Tibial artery (tissue), 4 donors: ENCODE measurements at places on chromosomes 4 and X.

DNA sequence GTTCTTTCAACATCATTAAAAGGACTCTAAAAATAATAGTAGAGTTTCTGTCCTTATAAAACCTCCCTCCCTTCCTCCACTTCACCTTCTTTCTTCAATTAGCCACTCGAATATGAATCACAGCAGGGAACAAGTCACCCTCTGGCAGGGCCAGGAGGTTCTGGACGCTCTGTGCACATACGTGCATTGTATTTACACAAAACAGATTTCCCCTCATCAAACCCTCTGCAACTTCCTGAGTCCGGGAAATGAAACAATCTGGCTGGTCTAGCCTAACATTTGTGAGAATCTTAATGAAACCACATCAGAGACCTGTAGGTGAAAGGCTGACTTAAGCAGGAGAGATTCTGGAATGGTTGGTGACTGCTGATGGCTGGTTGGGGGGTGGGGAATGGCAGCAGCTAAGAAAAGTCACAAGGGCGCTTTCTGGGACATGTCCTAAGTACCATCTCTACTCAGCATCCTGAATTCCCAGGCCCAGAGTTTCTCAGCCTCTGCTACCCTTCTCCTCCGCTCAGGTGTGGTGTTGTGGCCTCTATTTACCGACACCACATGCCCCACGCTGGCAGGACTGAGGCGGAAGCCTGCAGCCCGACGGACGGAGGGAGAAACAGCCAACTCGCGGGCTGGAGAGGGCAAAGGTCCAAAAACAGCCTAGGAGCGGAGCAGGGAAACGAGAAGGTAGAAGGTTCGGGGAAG is 1.0 kb downstream of the ZDHHC9 start:
- peak; percentile 68 for DNase-seq
- H3K4me3 ChIP-seq: peak overlapping the region; percentile 84
- H3K27me3 ChIP-seq: no peaks in the 10 kb centered on the region
- no peaks in the 10 kb centered on the region for H3K4me1 ChIP-seq
- peak overlapping the region; percentile 84 for H3K27ac ChIP-seq

GRCh38 chr4:36039026-36039425 is 205.3 kb downstream of the ARAP2 start:
- no peaks in the 10 kb centered on the region for H3K36me3 ChIP-seq
- no peaks in the 10 kb centered on the region for H3K4me1 ChIP-seq
- H3K4me3 ChIP-seq: no peak overlapping the region
- H3K27me3 ChIP-seq: no peaks in the 10 kb centered on the region
- no peak overlapping the region for H3K27ac ChIP-seq

GRCh38 chrX:115966920-115967319 is 203.6 kb upstream of the AGTR2 start:
- no peaks in the 10 kb centered on the region for H3K36me3 ChIP-seq
- no peak overlapping the region for H3K4me3 ChIP-seq
- no peaks in the 10 kb centered on the region for H3K4me1 ChIP-seq
- H3K27ac ChIP-seq: no peak overlapping the region
- no peak for DNase-seq

DNA sequence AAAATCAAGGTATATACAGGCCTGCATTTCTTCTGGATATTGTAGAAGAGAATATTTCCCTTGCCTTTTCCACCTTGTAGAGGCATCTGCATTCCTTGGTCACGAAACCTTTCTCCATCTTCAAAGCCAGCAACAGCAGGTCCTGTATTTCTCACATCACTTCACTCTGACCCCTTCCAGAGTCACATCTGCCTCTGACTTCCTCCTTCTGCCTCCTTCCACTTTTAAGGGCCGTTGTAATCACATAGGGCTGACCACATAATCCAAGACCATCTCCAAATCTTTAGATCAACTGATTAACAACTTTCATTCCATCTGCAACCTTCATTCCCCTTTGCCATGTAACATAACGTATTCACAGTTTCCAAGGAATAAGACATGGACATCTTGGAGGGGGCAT is 38.3 kb upstream of the NDP start:
- H3K4me1 ChIP-seq: no peaks in the 10 kb centered on the region
- no peak overlapping the region for H3K27ac ChIP-seq
- H3K4me3 ChIP-seq: no peak overlapping the region
- H3K36me3 ChIP-seq: no peaks in the 10 kb centered on the region
- DNase-seq: no peak
- no peaks in the 10 kb centered on the region for H3K27me3 ChIP-seq

GRCh38 chrX:112664924-112665323 is 14.8 kb downstream of the LHFPL1 start:
- peaks cover 12% of the 10 kb centered on the region for H3K4me1 ChIP-seq
- no peaks in the 10 kb centered on the region for H3K36me3 ChIP-seq
- DNase-seq: no peak
- no peaks in the 10 kb centered on the region for H3K27me3 ChIP-seq
- no peak overlapping the region for H3K4me3 ChIP-seq

DNA sequence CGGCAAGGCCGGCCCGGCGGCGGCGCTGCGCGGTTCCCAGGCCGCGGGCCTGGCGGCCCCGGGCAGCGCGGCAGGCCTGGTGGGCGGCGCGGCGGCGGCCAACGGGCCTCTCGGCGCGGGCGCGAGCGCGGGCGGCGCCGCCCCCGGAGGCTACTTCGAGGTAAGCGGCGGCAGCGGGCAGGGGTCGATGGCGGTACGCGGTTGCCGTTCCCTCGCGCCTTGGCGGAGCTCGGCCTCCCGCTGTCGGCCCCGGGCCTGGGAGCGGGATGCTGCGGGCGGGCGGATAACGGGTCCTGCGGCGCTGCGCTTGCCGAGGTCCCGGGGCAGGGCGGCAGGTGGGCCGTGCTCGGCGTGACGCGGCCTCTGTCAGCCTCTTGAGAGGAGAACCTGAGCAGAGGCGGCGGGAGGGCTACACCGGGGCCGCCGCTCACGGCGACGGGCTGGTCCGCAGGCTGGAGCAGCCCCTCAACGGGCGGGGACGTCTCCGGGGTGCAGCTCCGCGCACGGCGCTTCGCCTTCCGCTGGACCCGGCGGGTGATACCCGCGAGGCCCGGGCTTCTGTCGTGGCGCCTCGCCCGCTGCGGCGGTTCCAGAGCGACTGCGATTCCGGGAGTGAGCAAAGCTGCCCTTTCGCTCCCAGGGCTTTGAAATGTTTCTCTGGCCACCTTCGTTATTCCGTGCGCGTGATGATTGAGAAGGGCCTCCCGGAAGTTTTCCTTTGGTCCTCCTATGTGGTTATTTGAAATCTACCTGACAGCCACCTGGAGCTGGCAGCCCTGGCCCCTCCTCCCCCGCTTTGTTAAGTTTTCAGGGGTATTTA is 774 bp downstream of the FAM193A start:
- H3K4me1 ChIP-seq: peaks cover 31% of the 10 kb centered on the region
- H3K27me3 ChIP-seq: no peaks in the 10 kb centered on the region
- H3K27ac ChIP-seq: peak overlapping the region; percentile 92
- no peaks in the 10 kb centered on the region for H3K36me3 ChIP-seq
- H3K4me3 ChIP-seq: peak overlapping the region; percentile 99

GRCh38 chr4:5753766-5754528 is 42.9 kb downstream of the EVC start:
- H3K4me1 ChIP-seq: no peaks in the 10 kb centered on the region
- H3K4me3 ChIP-seq: no peak overlapping the region
- no peak for DNase-seq
- H3K27me3 ChIP-seq: no peaks in the 10 kb centered on the region

- DNase-seq: no peak
- H3K27ac ChIP-seq: no peak overlapping the region
- H3K36me3 ChIP-seq: peaks cover 8% of the 10 kb centered on the region
Observed at GRCh38 chr4:170087163-170087700, 2.5 kb downstream of the AADAT start.

DNA sequence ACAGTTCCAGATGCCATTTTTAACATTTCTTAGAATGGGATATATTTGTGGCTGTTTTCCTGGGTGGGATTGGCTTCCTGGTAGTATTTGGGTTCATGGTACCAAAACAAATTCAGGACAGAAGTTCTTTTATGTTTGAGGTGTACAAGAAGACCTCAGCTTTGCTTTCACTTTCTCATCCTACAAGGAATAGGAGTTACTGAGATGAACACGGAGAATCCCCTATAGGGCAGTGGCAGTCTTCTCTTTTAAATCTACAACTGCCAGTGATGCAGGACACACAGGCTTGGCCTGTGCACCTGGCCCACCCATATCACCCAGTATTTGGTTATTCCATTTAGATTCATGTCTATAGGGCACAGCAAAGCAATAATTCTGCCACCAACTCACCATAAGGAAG is 35.2 kb downstream of the SLC10A7 start:
- H3K27me3 ChIP-seq: no peaks in the 10 kb centered on the region
- no peaks in the 10 kb centered on the region for H3K4me1 ChIP-seq
- no peak overlapping the region for H3K27ac ChIP-seq
- H3K36me3 ChIP-seq: peaks cover 3% of the 10 kb centered on the region
- DNase-seq: no peak

DNA sequence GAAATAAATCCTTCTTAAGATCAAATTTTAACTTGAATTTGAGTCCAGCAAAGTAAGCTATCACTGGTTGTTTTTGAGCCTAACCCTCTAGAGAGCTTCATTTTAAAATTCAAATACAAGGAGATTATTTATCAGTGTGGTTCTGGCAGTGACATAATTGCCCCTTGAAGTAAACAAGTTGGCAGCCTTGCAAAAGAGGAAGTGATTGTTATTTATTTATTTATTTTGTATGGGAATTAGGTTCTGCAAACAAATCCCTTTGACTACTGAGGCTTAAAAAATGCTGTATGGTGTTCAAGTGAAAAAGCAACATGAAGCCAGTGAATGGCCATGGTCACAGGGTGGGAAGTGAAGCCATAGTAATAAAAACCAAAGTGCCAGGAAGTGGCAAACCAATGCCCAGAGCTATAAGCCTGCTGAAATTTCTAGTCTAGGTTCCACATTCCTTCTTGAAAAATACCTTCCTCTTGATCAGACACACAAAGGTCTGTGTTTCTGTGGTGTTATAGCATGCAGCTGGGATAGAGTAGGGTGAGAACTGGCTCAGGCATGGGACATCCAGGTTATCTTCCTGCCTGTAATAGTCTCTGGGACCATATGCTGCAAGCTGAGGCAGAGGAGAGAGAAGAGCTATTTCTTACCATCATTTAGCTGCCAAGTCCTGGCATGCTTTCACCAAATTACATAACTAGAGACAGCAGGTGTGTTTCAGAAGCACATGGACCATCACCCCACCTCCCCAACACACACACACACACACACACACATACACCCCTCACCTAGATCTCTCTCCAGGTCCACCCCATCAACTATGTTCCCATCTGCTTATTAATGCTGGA is 47.1 kb upstream of the TSPAN7 start:
- H3K36me3 ChIP-seq: no peaks in the 10 kb centered on the region
- no peak overlapping the region for H3K4me3 ChIP-seq
- no peak overlapping the region for H3K27ac ChIP-seq
- no peaks in the 10 kb centered on the region for H3K4me1 ChIP-seq
- no peaks in the 10 kb centered on the region for H3K27me3 ChIP-seq

DNA sequence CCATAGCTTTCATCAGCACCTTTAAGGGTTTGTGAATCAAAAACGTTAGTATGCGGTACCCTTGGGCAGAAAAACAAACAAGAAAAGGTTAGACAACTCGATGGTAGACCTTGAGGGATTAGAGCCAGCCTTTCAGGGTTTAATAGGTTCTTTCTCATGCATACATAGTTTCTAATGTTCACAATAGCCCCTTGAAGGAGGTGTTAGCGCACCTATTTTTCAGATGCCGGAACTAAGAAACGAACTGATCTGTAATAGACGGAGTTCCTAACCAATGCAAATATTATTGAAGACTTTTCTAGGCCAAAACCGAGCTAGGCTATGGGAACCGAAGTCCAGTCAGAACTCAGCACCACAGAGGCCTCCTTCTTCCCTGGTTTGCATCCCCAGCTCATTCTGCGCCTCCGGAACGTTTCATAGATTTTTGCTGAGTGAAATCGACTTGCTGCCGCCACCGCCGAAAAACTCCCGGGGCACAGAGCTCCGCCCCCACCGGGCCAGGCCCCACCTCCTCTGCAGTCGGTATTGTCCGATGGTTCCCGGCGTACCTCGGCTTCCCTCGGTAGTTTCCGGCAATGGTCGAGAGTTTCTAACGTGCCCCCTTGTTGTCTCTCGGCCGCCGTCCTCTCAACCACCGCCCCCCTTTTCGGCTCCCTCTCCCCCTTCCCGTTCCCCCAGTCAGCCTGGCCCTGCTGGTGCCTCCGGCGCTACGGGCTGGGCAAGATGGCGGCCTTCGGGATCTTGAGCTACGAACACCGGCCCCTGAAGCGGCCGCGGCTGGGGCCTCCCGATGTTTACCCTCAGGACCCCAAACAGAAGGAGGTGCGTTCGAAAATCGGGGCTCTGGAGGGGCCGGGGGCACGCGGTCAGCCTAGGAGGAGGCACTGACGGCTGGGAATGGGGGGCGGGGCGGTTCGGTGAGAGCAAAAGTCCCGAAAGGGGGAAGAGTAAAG is at the start of gene MED12:
Gene MED12, plus strand, starts transcription at position 565 of the 953 bp plus-strand sequence. Its CDS starts 159 bp downstream, at position 724.
- H3K27ac ChIP-seq: peak within 1 kb of the TSS; percentile 83
- H3K27me3 ChIP-seq: no peaks in the 10 kb centered on the region
- peaks cover 18% of the 10 kb centered on the region for H3K36me3 ChIP-seq
- H3K4me3 ChIP-seq: peak within 1 kb of the TSS; percentile 75
- DNase-seq: peak; percentile 89
